ENCODE measurements at places on chromosomes 11 and 22. TPM values are rescaled to one million over a fixed set of nuclear protein-coding genes. Genes with fewer than 3 reads are reported as not detected.

DNA sequence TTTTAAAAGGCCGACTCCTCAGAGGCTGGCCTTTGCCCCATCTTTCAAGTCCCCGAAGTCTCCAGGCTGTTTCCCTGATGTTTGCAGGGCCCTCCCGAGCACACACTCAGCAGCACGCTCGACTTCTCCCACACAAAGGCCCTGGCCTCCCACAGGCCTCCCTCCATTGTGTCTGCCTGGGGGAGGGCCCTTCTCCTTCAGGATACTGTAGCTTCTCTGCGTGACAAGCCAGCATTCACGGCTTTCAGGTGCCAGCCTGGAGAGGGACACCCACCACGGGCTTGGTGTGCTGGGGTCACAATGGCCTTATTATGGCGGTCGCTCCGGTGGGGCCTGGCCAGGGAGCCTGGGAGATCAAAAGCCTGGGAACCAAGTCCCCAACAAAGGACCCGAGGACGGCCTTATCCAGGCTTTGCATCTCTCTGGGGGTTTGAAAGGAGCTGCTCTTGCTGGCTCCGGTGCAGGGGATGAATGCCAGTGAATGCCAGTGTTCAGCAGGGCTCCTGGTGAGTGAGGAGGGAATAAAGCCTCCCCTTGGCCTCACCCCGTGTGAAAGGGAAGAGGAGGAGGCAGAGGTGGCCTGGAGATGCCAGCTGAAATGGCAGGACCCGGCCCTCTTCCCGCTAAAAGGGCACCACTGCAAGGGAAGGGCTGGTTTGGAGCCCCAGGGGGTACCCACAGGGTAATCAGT is 55.0 kb downstream of the TRAF6 start:
- DNase-seq, result no peak
- no peaks in the 10 kb centered on the region for H3K36me3 ChIP-seq
- no peak overlapping the region for H3K4me3 ChIP-seq
- H3K4me1 ChIP-seq, result peaks cover 41% of the 10 kb centered on the region
- no peaks in the 10 kb centered on the region for H3K27me3 ChIP-seq

Gene TMPRSS5
- 1.5 TPM for total RNA-seq

Gene C1QTNF6
- 24.8 TPM for total RNA-seq

GRCh38 chr11:64603411-64604110 is 12.5 kb downstream of the SLC22A12 start:
- H3K27me3 ChIP-seq, result no peaks in the 10 kb centered on the region
- no peak for DNase-seq
- H3K27ac ChIP-seq, result no peak overlapping the region
- H3K4me1 ChIP-seq, result no peaks in the 10 kb centered on the region

DNA sequence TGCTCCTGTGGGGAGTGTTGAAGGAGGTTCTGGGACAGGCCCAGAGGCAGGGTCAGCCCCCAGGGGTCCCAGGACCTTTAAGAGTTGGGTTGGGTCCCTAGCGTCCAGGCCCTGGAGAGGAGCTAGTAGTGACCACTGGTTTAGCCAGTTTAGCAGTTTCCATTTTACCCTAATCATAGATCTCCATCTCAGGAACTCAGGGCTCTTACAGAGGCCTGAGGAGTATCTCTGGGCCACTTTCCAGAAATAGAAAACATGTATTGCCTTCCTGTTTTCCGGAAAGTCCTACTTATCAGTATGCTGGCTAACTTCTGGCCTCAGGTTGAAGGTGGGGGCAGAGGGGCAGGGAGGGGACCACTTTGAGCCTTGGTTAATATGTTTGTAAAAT is 13.5 kb downstream of the NCF4 start:
- H3K4me3 ChIP-seq, result no peak overlapping the region
- H3K36me3 ChIP-seq, result no peaks in the 10 kb centered on the region
- H3K4me1 ChIP-seq, result peaks cover 19% of the 10 kb centered on the region
- no peaks in the 10 kb centered on the region for H3K27me3 ChIP-seq

DNA sequence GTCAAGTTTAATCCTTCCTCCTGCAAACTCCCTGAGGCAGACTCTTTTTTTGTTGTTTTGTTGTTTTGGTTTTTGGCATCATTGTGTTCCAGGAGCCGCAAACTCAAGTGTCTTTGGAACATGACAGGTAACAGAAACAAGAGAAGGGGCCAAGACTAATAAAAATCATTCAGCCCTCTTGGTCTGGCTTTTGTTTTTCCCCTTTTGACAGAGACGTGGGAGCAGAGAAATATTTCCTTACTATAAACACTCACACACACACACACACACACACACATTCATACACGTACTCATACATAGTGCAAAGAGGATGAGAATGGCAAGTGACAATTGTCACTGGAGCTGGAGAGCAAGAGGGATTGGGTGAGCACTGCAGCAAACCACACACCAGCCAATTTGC is 10.4 kb upstream of the ASPHD2 start:
- H3K27me3 ChIP-seq, result no peaks in the 10 kb centered on the region
- H3K36me3 ChIP-seq, result no peaks in the 10 kb centered on the region
- no peak overlapping the region for H3K4me3 ChIP-seq
- DNase-seq, result no peak

DNA sequence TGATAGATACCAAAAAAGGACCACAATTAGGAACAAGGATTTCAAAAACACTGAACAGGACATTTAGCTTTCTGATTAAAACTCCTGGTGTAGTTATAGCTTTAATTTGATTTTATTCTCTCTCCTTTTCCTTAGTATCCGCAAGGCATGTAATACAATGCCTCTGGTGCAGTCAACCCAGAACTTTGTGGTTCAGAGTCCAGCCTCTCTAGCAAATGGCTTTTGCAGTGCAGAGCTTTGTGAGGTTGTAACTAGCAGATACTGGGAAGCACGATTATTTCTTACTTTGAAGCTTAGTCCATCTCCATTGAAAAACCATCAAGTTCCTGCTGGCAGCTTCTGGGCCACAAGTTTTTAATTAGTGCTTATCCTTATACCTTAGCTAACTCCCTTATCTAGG is 79.8 kb downstream of the GRIA4 start:
- H3K4me1 ChIP-seq, result no peaks in the 10 kb centered on the region
- no peak overlapping the region for H3K4me3 ChIP-seq
- no peaks in the 10 kb centered on the region for H3K27me3 ChIP-seq
- no peak for DNase-seq
- H3K36me3 ChIP-seq, result no peaks in the 10 kb centered on the region

DNA sequence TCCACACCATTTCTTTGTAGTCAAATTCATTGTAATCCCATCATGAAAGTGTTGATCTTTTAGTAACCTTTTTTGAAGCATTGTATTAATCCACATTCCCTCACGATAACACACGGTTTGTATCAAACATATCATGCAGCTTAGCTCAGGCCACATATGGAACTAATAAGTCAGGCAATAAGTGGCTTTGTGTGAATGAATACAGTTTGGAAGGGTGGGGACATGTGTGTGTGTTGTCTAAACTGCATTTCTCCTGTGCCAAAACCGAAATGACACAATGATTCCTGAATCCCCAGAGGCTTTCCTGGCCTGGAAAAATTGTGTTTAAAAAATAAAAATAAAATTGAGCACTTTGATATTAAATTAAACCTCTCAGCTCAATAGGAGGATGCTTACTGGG is 98.3 kb downstream of the WNT11 start:
- no peaks in the 10 kb centered on the region for H3K27me3 ChIP-seq
- no peak overlapping the region for H3K27ac ChIP-seq
- no peaks in the 10 kb centered on the region for H3K36me3 ChIP-seq
- DNase-seq, result no peak
- no peak overlapping the region for H3K4me3 ChIP-seq
- H3K4me1 ChIP-seq, result no peaks in the 10 kb centered on the region

Gene AQP11
- 0.35 TPM for total RNA-seq

- no peaks in the 10 kb centered on the region for H3K36me3 ChIP-seq
- no peak overlapping the region for H3K27ac ChIP-seq
- DNase-seq, result no peak
- H3K4me1 ChIP-seq, result peaks cover 4% of the 10 kb centered on the region
- no peak overlapping the region for H3K4me3 ChIP-seq
These were observed 12.9 kb downstream of the ARHGEF17 start for GRCh38 chr11:73320763-73321603.

GRCh38 chr11:15288863-15289262 is 174.1 kb downstream of the INSC start:
- H3K27ac ChIP-seq, result no peak overlapping the region
- H3K4me1 ChIP-seq, result no peaks in the 10 kb centered on the region
- DNase-seq, result no peak
- H3K4me3 ChIP-seq, result no peak overlapping the region
- no peaks in the 10 kb centered on the region for H3K27me3 ChIP-seq

DNA sequence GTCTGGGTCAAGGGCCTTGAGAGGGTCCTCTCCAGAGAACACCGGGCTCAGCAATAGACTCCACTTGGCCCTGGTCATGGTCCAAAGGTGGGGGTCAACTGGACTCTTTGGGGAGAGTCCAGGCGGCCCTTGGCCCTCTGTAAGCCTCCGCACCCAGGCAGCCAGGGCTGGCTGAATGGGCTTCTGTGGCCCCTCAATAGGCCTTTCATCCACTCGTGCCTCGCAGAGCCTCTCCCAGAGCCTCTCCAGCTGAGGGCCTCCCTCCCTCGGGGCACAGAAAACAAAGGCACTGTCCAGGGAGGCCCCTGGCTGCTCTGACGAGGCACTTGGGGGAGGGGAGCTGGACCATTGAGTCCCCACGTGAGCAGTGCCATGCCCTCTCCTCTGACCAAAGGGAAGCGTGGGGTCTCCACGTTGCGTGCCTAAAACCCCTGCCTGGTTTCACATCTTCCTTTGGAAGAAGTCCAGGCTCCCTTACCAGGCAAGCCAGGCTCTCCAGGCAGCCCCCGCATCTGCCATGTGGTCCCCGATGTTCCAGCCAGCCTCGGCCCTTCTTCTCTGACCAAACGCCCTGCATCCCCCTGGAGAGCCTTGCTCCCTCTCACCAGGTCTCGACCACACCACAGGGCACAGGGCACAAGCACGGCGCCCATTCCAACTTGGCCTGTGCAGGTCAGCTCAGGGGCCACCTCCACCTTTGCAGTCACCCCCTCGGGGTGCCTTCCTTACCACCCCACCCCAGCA is 15.5 kb downstream of the KIAA0930 start:
- DNase-seq, result no peak
- H3K27me3 ChIP-seq, result no peaks in the 10 kb centered on the region
- no peak overlapping the region for H3K4me3 ChIP-seq

- H3K27ac ChIP-seq, result no peak overlapping the region
- peak; percentile 65 for DNase-seq
- no peak overlapping the region for H3K4me3 ChIP-seq
- H3K36me3 ChIP-seq, result no peaks in the 10 kb centered on the region
- peaks cover 7% of the 10 kb centered on the region for H3K4me1 ChIP-seq
- peaks cover 11% of the 10 kb centered on the region for H3K27me3 ChIP-seq
These were observed 107.8 kb downstream of the OSBP2 start for GRCh38 chr22:30802202-30803166.

DNA sequence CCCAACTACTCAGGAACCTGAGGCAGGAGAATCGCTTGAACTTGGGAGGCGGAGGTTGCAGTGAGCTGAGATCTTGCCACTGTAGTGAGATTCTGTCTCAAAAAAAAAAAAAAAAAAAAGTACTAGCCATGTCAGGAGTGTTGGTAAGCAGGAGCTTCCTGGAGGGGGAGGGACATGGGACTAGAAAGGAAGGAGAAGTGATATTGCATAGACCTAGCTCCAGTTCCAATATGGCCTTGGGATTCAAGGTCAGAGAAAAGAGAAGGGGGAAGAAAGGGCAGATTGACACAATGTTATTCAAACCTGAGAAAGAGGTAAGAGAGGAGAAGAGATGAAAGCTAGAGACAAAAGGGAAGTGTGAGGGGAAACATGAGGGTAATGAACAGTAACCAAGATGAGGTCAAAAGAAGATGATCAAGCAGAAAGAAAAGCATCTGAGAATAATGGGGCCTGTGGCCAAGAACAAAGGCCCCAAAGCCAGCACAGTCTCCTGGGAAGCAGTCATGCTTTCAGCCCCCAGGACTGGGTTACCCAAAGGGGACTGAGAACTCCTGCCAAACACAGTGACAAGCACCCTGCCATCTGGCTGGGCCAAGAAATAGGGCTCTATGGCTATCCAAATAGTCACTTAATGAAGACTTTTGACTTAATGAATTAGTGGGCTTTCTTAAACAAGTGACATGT is 51.7 kb upstream of the FTH1 start:
- no peak for DNase-seq
- no peaks in the 10 kb centered on the region for H3K4me1 ChIP-seq
- H3K27me3 ChIP-seq, result no peaks in the 10 kb centered on the region
- no peak overlapping the region for H3K27ac ChIP-seq

Gene RIMBP3B
- total RNA-seq, result 4.0 TPM

Gene IFITM2
- total RNA-seq, result 203 TPM

DNA sequence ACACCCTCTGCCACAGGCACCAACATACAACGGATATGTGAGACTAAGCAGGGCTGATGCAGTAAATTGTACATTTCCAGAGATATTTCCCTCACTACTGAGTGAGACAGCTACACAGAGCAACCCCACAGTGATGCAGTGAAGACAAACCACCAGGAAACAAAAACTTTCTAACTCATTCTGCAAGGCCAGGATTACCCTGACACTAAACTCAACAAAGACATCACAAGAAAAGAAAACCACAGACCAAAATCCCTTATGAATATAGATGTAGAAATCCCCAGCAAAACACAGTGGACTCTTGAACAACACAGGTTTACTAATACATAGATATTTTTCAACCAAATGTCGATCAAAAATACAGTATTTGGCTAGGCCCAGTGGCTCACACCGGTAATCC is 1.5 kb upstream of the SLC7A4 start:
- H3K27me3 ChIP-seq, result peaks cover 9% of the 10 kb centered on the region
- H3K27ac ChIP-seq, result no peak overlapping the region
- no peaks in the 10 kb centered on the region for H3K4me1 ChIP-seq
- no peaks in the 10 kb centered on the region for H3K36me3 ChIP-seq
- no peak overlapping the region for H3K4me3 ChIP-seq

- DNase-seq, result no peak
- H3K4me1 ChIP-seq, result no peaks in the 10 kb centered on the region
- H3K27ac ChIP-seq, result no peak overlapping the region
- H3K36me3 ChIP-seq, result no peaks in the 10 kb centered on the region
- no peaks in the 10 kb centered on the region for H3K27me3 ChIP-seq
These were observed 1408.4 kb upstream of the TENM4 start for GRCh38 chr11:80849253-80849652.

All from CD4-positive, alpha-beta memory T cell (primary cell).